ENCODE measurements at places on chromosomes 16 and 17. TPM values are rescaled to one million over a fixed set of nuclear protein-coding genes. Genes with fewer than 3 reads are reported as not detected.

XAF1 gene
- total RNA-seq, result 90.9 TPM

RASD1 gene
- total RNA-seq, result 2.6 TPM

CA7 gene
- not detected for total RNA-seq

SEZ6 gene
- total RNA-seq, result 0.16 TPM

MYH13 gene
- 0.05 TPM for total RNA-seq

NLK gene
- total RNA-seq, result 28.1 TPM

SOX15 gene
- 1.2 TPM for total RNA-seq

HOXB5 gene
- total RNA-seq, result 0.16 TPM

OSGIN1 gene
- 0.21 TPM for total RNA-seq

ATP2A3 gene
- total RNA-seq, result 7.1 TPM

SMPD3 gene
- 2.0 TPM for total RNA-seq

TBC1D3D gene
- 3.0 TPM for total RNA-seq

TBC1D3H gene
- not detected for total RNA-seq

ABCA10 gene
- 40.4 TPM for total RNA-seq

C16orf96 gene
- 0.11 TPM for total RNA-seq

HSPB9 gene
- not detected for total RNA-seq

EME2 gene
- total RNA-seq, result 8.1 TPM

DNA sequence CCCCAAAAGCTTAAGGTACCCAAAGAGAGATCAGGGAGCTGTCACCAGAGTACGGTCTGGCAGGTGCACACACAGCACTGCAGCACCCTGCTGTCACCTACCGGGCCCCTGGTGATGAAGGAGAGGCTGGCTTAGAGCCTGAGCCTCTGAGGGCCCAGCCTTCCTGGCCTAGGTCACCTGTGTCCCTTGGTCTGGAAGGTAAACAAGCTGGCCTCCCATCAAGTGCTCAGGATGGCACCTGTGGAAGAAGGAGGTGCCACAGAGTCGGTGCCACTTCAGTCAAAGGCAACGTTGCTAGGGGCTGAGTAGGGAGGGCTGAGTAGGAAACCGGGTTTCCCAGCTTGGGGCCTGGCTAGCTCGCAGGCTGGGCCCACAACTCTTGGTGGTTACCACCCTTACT, 70.7 kb downstream of the COG7 start:
- no peak for DNase-seq

- no peak for DNase-seq
These were observed 9.0 kb downstream of the KRTAP9-7 start for GRCh38 chr17:41284546-41284945.

DNA sequence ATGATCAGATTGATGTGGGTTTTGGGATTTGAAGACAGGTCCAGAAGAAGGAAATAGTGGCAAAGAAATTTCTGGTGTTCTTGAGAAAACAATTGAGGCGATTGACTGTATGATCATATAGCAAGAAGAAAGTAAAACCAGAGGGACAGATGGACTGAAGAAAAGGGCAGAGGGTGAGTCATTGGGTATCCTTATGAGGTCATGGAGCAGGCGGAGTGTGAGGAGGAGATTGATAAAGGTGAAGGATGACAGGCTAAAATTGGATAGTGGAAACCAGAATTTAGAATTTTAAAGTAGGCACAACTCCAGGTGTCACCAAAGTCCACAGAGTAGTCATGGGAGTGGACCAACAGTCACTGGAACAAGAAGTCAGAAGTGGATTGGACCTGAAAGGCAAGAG, 1.4 kb upstream of the KRT28 start:
- no peak for DNase-seq

- DNase-seq, result no peak
These were observed 8.1 kb downstream of the CLTC start for GRCh38 chr17:59627770-59628171.

- no peak for DNase-seq
These were observed 12.5 kb upstream of the C1QTNF8 start for GRCh38 chr16:1108299-1109252.

DNA sequence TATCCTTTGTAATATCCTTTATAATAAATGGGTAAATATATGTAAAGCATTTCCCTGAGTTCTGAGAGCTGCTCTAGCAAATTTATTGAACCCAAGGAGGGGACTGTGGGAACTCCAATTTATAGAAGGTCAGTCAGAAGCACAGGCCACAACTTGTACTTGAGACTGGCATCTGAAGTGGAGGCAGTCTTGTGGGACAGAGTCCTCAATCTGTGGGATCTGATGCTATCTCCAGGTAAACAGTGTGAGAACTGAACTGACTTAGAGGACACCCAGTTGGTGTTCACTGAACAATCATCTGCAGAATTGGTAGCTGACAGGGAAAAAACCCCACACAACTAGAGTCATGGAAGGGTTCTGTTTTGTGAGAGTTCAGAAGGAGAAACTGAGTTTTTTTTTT, 34.0 kb downstream of the AKAP10 start:
- no peak for DNase-seq

- DNase-seq, result no peak
These were observed 26.5 kb upstream of the LASP1NB start for GRCh38 chr17:38898812-38899348.

DNA sequence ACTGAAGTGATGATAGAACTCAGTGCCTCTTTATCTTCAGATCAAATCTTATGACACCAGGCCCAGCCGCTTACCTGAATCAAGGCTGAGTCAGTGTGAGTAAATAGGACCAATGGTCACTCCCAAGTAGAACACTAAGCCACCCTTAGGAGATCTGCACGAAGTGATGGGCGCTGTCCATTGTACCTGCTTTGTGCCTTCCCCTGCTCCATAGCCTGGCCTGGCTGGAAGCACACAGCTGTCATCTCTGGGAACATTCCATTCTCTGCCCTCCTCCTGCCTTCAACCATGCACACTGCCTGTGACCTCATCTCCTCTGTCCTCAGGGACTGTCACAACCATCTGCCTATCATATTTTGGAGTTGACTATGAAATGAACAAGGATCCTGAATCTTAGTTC, 279.5 kb upstream of the ASIC2 start:
- DNase-seq, result no peak

GRCh38 chr17:76948726-76949342, 80.6 kb downstream of the MGAT5B start:
- no peak for DNase-seq

DNA sequence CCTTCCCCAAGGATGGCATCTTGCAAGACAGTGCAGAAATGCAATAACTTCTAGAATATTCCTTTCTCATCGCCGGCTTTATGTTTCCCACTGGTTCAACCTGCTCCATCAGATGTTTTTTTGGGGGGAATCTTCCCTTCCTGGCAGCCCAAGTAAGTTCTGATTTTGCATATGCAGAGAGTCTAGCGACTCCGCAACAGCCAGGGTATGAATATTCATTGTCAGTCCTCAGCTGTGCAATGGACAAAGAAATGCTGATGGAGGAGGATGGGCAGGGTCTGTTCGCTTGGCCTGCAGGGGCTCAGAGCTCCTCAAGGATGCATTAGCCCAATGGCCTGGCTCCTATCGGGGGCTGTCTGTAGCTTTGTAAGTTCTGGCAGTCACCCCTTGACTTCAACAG, 358.8 kb upstream of the CCL2 start:
- no peak for DNase-seq

GRCh38 chr17:73710095-73710592, 65.9 kb upstream of the SDK2 start:
- no peak for DNase-seq

DNA sequence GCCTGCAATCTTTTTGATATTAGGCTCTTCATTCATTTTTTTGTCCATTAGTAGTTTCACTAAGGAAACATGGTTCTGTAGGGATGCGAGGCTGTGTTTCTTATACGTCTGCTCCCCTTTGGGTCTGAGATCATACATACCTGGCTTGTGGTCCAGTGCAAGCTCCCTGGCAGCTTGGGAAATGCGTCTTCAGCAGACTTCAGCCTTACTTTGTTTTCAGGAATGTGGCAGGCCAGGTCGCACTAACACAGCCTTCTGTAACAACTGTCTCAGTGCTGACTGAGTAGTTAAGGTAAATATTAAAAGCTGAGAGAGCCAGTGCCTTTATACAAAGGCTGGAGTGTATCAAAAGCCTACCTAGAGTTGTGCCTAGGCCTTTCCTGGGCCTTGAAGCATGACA, 970.5 kb upstream of the EEF2KMT start:
- no peak for DNase-seq

DNA sequence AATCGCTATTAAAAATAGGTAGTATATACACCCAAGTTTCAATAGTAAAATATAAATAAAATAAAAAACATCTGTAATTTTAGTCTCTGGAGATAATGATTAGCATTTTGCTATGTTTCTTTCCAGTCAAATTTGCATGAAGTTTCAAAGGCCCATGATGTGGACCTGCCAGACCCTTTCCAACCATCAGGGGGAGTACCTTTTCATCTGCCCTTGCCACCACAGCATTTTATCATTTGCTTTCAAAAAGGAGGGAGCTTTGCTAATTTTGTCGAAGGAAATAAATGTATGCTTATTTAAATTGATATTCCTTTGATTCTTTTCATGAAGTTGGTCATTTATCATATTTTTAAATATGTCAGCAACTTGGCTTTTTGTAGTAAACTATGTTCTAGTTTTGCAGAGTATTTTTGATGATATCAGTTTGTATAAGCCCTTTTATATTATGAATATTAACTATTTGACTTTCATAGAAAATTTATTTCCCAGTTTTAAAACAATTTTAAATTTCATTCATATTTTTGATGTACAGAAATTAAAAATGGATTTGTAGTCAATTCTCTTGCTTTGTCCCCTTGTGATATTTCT, 115.2 kb upstream of the NETO2 start:
- no peak for DNase-seq

DNA sequence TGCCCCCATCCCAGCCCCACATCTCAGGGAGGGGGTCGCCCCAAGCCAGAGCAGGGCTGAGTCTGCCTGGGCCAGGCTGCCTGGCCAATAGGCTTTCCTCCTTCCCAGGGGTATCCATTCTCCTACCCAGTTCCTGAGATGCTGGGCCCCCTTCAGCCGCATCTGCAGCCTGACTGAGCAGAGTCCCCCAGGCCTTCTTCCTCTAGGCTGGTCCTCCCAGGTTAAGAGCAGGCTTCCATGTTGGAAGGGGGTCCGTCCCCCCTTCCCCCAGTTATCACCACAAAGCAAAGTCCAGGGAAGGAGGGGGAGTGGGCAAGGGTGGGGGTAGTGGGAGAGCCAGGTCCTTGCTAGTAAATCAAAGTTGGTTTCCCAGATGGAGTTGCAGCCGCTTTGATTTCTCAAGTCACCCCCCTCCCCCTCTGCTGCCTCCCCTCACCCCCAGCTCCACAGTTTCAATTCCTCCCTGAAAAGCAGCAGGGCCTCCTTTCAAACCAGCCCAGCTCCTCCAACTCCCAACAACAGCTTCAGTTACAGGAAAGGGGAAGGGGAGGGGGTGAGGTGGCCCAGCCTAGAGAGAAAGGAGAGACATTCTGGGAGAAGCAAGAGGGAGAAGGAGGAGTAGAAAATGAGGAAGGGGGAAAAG, 9.5 kb upstream of the FZD2 start:
- peak; percentile 64 for DNase-seq

- no peak for DNase-seq
These were observed 38.4 kb downstream of the WIPI1 start for GRCh38 chr17:68418876-68419275.

GRCh38 chr17:82241183-82241925, 12.5 kb downstream of the SLC16A3 start:
- no peak for DNase-seq

DNA sequence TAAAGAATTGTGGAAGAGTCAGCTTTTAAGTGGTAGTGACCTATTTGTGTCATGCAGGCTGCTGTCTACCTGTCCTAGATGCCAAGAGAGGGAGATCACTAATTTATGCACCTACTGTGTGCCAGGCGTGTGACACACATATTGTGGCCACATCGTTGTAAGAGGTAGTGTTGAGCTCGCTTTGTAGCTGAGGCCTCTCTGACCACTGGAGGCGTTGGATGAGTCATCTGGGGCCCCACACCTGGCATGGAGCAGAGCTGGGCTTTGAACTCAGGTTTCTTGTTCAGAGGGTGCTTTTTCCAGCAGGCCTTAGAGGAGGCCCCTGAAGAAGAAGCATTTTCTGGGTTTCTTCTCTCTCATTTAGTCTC, 52.3 kb upstream of the LGALS9 start:
- DNase-seq, result no peak

GRCh38 chr16:988471-989353, 7.1 kb downstream of the SOX8 start:
- no peak for DNase-seq

DNA sequence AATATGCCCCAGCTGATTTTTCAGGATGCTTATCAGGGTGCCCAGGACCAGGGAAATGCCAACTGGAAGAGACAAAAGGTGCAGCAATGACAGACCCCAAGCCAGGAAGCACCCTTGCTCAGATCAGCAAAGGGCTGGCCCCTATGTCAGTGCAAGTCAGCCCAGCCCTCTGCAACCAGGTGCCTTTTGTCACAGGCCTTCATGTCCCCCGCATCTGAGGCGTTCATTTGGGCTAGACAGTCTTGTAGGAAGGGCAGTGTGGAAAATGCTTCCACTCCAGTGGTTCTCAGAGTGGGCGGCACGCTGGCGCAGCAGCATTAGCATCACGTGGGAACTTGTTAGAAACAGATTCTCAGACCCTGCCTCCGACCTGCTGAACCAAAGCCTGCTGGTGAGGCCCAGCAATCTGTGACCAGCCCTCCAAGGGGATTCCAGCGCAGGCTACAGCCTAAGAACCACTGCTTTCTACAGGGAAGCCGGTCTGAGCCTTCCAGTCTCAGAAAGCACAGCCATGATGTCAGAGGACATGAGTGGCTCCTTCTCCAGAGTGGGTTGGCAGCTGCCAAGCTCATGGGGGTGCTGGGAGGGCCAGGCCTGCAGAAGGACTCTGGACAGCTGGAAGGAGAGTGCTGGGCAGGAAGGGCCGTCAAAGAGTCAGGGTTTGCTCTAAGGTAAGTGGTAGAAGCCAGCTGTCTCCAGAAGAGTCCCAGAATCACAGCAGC, 13.1 kb downstream of the SLC47A2 start:
- DNase-seq, result no peak

GRCh38 chr17:77497578-77497934, 356.8 kb downstream of the SEC14L1 start:
- no peak for DNase-seq

DNA sequence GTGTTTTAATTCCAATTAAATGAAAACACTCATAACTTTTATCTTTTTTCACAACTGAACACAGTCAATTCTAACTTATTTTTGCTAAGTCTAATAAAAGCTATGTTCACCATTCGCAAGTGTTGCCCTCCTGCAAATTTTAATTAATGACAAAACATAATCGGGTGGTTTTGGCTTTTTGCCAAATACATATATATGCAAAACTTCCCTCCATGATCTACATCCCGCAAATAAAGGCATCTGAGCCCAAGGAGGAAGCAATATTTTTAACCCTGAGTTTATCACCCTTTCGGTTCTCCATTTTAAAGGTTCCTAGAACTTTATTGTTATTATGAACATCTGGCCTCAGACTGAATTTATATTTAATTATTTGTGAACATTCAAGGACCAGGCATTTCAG, 507.9 kb downstream of the CDH13 start:
- no peak for DNase-seq

GRCh38 chr17:35257208-35257659, 14.4 kb downstream of the SLFN5 start:
- peak; percentile 40 for DNase-seq

All from urinary bladder (tissue), 4 donors.